NT2/D1 (cell line): ENCODE measurements at places on chromosomes 5 and 9.

GRCh38 chr5:53907827-53908226, 347.4 kb downstream of the NDUFS4 start:
- no peak for DNase-seq

GRCh38 chr9:3662671-3663070, 136.9 kb upstream of the RFX3 start:
- no peak for DNase-seq

GRCh38 chr5:180825768-180826525, 23.3 kb upstream of the MGAT1 start:
- no peak for DNase-seq

- no peak for DNase-seq
Measured at GRCh38 chr5:63613442-63613841, 348.8 kb downstream of the HTR1A start.
